ENCODE measurements at places on chromosomes 6 and 20.
A peak's percentile ranks its signal among the peaks of the same experiment; 100 is the strongest.

GRCh38 chr20:42740226-42740870, 449.4 kb downstream of the PTPRT start:
- DNase-seq = no peak

- DNase-seq = no peak
Measured at GRCh38 chr20:35135867-35136586, 11.1 kb downstream of the EDEM2 start.

DNA sequence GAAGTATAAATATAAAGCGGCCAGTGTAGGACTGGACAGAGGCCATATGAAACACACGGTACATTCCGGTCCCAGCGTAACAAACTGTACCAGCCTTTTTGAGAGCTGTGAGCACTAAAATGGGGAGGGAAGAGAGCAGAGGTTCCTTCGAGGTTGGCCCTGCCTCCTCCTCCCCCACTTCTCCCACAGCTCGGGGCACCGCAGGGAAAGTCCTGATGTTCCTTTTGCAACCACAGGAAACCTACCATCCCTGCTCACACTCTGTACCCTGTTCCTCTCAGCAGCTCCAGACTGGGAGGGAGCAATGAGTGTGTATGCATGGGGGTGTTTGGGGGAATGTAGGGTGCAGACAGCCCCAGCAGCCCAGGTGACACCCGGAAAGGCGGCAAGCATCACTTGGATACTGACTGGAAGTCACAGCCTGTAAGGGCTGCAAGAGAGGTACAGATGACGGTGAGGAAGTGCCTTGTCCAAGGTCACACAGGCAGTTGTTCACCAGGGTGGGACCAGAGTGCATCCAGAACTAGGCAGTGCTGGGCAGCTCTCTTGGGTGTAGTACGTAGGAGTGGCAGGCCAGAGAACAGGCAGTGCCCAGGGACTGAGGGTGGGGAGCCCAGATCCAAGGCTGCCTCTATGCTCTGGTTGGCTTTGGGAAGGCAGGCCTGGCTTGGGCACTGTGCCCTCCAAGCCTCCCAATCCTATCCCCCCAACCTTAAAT, 11.0 kb upstream of the ARMC12 start:
- DNase-seq = no peak

DNA sequence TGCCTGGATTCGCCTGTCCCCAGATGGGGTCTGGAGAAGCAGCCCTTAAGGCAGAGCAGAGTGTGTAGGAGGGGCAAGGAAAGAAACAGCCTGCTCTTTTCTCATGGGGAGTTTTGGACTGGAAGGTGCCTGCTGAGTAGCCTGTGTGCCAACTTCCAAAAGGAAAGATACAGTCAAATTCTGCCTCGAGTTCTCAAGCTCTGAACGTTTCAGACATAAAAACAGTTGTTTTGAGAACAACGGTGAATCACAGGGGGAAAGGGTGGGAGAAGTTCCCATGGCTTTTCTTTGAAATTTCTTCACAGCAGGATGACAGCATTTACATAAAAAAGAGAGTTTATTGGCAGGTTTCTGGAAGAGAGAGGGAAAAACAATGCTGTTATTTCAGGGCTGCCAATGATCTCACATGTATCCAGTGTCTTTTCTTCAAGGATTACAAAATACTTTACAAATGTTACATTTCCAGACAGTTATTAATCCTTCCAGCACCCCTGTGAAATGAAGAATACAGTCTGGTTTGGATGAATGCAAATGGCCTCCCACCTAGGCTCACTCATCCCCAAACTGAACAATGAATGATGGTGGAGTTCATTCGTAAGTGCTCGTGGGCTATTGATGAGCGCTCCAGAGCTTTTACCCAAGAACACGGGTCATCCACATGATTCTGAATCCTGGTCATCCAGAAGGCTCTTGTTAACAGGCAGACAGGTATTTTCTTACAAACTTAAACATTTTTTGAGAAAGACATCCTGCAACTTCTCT, 33.8 kb upstream of the ECI2 start:
- no peak for DNase-seq

- no peak for DNase-seq
Measured at GRCh38 chr6:55694148-55694547, 115.2 kb upstream of the HMGCLL1 start.

DNA sequence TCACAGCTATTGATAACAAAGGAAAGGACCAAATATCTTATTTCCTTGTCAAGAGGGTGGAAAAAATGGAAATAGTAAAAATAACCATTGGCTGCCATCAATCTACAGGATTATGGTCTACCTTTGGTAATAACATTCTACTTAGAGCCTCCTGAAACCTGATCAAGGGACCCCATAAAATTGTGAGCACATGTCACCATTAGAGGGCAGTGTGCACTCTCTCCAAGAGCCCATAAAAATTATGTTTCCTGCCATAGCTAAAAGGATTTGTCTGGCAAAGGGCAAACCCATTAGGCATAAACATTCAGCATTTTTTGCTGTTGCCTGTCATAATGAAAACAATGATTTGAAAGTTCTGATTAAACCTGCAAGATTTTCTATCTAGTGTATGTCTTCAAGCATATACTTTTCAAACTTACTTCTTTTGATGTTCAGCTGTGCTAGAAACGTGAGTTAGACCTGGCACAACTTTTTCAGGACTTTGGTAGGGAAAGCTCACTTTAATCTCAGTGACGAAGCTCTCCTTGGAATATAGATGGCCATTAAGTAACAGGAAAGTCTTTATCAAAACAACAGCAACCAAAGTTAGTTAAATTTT, 120.7 kb upstream of the ZFP64 start:
- DNase-seq = peak; percentile 66

DNA sequence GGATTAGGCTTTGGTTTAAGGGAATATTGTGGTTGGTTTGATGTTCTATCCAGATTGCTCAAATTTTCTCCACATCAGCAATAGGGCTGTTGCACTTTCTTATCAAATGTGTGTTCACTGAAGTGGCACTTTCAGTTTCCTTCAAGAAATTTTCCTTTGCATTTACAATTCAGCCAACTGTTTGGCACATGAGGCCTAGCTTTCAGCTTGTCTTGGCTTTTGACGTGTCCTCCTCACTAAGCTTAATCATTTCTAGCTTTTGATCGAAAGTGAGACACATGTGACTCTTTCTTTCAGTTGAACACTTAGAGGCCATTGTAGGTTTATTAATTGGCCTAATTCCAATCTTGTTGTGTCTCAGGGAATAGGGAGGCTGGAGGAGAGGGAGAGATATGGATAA, 104.8 kb downstream of the FLRT3 start:
- no peak for DNase-seq

- DNase-seq = no peak
Measured at GRCh38 chr6:91288741-91289140, 701.9 kb upstream of the MAP3K7 start.

- DNase-seq = no peak
Measured at GRCh38 chr6:73177221-73177944, 47.9 kb downstream of the KHDC1L start.

DNA sequence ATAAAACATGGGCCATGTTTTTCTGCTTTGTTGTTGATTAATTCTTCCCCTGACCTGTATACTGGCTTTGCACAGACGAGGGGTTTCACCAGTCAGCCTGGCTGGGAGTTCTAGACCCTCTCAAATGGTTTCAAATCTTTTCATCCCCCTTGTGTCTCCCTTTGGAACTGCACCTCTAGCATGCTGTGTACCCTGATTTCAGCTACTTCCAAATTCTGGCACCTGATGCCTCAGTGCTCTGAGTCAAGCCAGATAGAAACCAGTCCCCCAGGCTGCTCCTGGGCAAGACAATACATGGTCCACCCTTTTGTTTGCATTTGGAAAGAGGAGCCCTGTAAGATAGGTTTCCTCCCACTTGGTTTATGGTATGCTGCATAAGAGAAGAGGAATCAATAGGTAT, 290.2 kb downstream of the BTBD3 start:
- DNase-seq = no peak

GRCh38 chr20:58398254-58398653, 9.2 kb downstream of the VAPB start:
- DNase-seq = no peak

GRCh38 chr6:137033828-137034227, 10.9 kb downstream of the IL20RA start:
- no peak for DNase-seq

GRCh38 chr20:62571669-62572344, 70.5 kb upstream of the SLCO4A1 start:
- DNase-seq = no peak

DNA sequence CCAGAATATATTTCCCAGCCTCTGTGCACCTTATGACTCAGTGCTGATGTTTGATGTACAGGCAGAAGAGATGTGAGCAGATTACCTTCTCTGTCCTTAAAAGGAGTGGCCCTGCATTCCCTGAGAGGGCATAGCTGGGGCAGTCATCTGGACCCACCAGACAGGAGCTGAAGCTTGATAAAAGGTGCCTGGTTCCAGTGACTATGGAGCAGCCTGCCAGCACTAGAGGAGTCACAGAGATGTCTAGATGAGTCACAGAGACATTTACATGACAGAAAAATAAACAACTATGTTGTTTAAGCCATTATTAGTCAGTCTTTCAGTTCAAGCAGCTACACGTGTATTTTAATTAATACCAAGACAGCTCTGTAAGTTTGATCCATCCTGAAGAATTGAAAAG, 237.1 kb upstream of the MOCS1 start:
- DNase-seq = no peak

GRCh38 chr20:50292591-50293283, 102.1 kb downstream of the CEBPB start:
- no peak for DNase-seq

- no peak for DNase-seq
Measured at GRCh38 chr6:125806813-125807212, 16.1 kb downstream of the NCOA7 start.

GRCh38 chr6:81774542-81774941, 22.1 kb upstream of the TENT5A start:
- DNase-seq = no peak

DNA sequence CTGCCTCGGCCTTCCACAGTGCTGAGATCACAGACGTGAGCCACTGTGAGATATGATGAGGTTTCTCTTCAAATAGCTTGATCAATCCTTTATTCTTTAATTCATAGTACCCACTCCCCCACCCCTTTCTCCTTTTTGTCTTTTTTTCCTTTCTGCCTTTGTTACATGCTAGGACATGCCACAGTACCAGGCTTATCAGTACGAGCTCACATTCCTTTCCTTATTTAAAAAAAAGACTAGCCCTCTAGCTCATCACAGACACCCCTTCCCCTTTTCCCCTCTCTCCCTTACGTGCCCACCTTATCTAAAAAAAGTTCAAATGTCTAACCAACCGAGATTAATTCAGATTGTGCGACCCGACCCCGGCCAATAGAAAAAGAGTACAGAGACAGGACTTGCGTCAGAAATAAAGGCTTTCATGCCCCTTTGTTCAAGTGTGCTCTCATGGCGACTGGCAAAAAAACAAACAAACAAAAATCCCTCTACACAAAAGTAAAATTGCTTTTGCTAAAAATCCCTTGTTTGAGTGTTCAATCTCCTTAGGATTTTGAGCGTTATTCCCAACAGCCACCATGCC, 49.2 kb downstream of the MRAP2 start:
- DNase-seq = peak; percentile 17

- DNase-seq = no peak
Measured at GRCh38 chr20:22716821-22717351, 132.5 kb upstream of the FOXA2 start.

DNA sequence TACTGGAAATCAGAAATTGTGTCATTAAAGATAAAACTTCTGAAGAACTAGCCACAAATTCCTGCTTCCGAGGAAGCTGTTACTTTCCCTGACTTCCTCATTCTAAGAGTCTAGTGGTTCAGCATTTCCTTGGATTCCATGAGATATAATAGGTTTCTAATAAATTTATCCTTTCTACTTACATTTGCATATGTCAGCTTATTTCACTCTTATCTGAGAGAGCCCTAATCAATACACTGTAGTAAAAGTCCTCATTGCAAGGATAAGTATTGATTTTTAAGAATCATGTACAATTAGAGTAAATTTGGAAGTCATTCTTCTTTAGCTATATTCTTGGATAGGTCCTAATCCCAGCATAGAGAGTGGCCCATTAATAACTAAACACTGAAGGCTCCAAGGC, 16.9 kb upstream of the THEMIS start:
- no peak for DNase-seq

DNA sequence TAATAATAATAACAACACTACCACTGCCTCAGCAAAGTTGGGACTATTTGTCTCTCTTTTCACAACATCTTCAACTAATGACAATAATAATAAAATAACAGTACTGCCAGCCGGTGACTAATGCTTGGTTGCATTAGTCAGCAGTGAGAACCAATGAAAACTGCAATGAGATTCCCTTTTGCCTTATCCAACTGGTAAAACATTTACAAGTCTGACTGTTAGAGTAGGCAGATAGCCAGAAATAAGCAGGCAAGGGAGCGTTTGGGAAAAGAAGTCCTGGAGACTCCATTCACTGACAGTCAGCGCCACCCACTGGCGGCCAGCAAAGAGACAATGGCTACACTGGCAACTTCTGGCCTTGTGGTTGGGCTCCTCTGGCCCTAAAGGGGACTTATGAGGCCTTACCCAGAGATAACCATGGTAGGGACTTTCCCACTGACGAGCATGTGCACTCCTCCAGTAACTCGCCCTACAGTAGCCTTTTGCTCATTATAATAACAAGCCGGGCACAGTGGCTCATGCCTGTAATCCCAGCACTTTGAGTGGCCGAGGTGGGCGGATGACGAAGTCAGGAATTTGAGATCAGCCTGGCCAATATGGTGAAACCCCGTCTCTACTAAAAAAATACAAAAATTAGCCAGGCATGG, 3.4 kb upstream of the NSFL1C start:
- DNase-seq = peak; percentile 29

GRCh38 chr6:154301086-154301625, 55.4 kb downstream of the IPCEF1 start:
- DNase-seq = no peak

DNA sequence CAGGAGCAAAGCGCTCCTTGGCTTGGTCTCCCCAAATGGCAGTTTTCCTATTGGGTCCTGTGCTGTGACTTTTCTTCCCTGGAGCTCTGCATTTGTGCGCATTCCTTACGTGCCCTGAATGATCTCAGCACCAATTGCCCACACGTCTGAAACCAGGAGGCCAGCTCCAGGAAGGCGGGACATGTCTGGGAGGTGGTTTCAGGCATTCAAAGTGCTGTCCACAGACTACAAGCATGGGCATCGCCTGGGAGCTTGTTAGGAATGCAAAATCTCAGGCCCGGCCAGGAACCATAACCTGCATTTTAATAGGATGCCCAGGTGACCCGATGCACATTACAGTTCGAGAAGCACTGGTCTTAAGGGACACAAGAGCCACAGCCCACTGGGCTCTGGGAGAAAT, 239.6 kb downstream of the ANKRD60 start:
- DNase-seq = no peak

- DNase-seq = peak; percentile 36
Measured at GRCh38 chr20:51220293-51220706, 197.4 kb upstream of the KCNG1 start.

GRCh38 chr20:53216856-53217576, 244.9 kb downstream of the TSHZ2 start:
- DNase-seq = peak; percentile 79

DNA sequence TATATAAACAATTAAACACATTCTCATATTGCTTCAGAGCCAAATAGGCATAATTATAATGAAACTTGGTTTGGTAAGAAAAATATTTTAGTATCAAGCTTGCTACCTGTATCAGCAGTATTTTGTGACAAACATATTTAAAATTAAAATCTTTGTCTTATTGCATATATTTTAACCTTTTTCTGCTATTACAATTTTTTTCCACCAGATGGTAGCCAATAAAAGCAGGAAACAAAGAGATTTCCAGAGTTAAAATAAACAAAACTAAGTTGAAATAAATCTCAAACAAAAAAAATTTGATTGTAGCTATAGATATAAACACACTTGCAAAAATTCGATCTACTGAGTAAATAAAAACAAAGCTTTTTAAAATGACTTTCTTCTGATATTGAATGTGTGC, 491.3 kb upstream of the GJE1 start:
- no peak for DNase-seq
